SK-N-MC (cell line): ENCODE measurements at places on chromosomes 3 and 15.

DNA sequence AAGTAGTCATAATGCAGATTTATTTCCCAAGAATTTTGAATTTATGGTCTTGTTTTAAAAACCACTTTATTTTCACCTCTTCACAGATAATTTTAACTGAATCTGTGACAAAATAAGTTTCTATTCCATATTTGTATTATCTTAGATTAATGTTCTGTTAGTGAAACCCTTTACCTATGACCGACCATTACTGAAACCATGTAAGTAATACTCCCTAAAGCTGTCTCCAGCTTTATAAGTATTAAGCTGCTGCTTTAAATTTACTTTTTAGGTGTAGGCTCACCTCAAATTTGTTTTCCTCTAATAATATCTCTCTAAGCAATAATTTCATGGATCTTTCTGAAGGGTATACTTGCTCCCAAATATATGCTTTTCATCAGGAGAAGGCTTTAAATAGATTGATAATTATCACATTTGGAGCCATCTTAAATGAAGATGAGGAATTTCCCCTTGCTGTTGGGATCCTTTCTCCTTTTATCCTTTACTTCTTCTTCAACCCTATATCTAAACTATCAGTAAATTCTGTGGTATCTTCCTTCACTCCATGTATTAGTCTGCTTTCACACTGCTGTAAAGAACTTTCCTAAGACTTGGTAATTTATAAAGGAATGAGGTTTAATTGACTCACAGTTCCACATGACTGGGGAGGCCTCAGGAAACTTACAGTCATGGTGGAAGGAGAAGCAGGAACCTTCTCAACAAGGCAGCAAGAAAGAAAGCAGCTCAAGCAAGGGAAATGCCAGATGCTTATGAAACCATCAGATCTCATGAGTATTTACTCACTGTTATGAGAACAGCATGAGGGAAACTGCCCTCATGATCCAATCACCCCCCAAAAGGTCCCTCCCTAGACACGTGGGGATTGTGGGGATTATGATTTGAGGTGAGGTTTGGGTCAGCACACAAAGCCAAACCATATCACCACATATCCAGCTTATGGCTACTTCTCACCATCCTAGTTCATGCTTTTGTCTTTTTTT, 92.3 kb upstream of the P2RY1 start:
- no peak for DNase-seq

GRCh38 chr3:98564282-98565005, 29.0 kb downstream of the CPOX start:
- no peak for DNase-seq

GRCh38 chr3:188169830-188170455, 16.0 kb downstream of the LPP start:
- DNase-seq, result no peak

- DNase-seq, result no peak
Observed at GRCh38 chr15:74156678-74157411, 16.7 kb upstream of the ISLR start.

- no peak for DNase-seq
Observed at GRCh38 chr15:49380912-49381311, 42.1 kb upstream of the FGF7 start.

DNA sequence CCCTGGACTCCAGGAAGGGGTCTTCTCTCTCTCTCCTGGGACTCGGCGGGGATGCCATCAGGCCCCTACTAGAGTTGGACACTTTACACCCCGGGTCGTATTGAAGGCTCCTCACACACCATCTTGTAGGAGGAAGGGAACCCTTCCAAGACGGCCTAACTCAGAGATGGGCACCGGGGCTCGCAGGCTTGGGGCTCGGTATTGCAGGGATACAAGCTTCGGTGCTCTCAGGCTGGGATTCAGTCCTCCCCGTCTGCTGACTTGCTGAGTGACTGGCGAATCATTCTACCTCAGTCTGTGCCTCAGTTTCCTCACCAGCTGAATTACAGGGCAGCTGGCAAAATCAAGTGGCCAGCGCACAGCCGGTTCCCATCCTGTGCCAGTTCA, 419 bp upstream of the CALML4 start:
- DNase-seq, result no peak

- DNase-seq, result no peak
Observed at GRCh38 chr15:93047621-93048425, 41.2 kb downstream of the RGMA start.

- no peak for DNase-seq
Observed at GRCh38 chr3:101120039-101120438, 126.8 kb upstream of the ABI3BP start.

- no peak for DNase-seq
Observed at GRCh38 chr15:95990833-95991232, 339.7 kb upstream of the NR2F2 start.

GRCh38 chr3:182711261-182711683, 82.0 kb upstream of the ATP11B start:
- DNase-seq, result no peak

DNA sequence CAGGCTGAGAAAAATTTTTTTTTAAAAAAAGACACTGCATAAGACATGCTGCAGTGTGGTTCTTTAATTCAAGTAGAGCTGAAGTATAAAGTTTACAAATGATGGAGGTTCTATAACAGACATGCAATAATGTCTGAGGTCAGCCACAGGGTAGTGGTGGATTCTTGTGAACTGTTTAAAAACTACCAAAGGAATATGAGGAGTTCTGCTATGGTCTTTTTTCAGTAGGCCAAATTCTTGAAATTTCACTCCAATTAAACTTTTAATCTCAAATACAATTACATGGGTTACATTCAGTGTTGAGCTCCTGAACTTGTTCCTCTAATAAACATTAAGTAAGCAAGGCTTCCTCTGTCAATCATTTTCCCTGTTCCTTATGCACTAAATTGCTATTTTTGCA, 122.7 kb downstream of the PLD1 start:
- no peak for DNase-seq

DNA sequence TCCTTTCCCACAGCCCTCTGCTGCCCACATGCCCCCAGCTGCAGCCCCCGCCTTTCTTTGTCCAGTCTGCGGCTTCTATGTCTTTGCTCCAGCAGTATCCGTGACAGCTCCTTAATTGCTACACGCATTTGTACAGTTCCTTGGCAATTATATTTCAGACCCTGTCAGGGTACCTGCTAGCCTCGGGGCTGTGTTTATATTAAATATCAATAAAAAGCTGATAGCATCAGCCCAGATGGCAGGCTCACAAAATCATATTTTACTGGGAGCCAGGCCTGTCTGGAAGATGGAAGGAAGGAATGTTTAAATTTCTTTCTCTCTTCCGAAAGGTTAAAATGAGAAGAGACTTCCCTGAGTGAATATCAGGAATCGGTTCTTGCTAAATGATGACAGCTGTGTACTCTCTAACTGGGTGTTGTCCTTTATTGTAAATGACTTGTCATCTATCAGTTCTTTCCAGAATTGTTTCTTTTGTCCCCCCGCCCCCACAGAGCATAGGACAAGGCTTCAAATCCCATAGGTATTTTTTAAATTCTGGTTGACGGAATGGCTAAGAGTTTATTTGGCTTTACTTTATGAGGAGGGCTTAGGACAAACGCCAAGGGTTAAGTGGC, 378.1 kb downstream of the LRTM1 start:
- no peak for DNase-seq

DNA sequence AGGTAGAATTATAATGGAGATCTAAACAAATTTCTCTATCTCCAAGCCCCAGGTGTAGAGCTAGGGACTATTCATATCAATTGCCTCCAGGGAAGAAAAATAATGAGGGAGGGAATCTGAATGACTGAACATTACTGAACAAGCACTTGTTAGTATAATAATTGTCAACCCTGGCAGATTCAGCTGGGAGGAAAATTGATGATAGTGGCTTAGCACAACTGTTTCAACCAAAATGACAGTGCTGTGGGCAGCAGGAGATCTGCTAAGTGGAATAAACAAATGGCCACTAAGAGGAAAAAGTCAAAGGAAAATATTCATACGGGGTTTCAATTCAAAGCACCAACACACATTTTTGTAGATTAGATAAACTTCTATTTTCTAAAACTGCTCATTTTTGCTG, 294.9 kb upstream of the ZNF385D start:
- DNase-seq, result no peak

GRCh38 chr3:192068464-192069254, 607.7 kb downstream of the PYDC2 start:
- no peak for DNase-seq

DNA sequence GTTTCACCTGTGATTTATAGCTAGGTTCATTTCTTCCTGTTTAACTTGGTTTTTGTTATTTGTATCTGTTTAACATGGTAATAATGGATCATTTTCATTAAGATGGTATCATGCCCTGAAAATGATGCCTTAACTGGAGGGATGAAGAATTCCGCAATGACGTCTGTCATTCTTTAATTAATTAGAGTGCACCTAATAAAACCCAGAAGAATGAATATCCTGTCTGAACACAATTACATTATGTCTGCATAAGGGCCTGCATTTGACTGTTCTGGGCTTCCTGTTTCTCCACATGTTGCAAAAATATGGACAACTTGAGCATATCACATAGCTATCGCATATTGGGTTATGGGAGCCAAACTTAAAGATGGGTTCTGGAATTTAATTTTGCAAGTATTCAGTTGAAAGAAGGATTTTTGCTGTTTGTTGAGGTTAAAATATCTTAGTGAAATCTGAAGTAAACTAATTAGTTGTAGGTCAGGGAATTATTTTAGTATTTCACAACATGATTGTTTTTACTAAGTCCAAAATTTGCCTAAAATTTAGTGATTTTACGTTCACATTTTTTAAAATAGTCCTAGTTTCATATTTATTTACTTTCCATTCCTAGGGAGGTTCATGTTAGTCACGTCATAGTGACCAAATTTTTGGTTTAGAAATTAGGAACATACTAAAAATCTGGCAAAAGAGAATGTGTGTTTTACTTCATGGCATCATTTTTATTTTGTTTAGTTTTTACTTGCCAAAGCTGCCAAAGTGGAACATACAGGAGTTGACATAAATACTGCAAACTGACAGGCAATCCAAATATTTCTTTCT, 321.0 kb upstream of the TGFBR2 start:
- no peak for DNase-seq

GRCh38 chr15:26731965-26732364, 40.9 kb downstream of the GABRB3 start:
- DNase-seq, result no peak

DNA sequence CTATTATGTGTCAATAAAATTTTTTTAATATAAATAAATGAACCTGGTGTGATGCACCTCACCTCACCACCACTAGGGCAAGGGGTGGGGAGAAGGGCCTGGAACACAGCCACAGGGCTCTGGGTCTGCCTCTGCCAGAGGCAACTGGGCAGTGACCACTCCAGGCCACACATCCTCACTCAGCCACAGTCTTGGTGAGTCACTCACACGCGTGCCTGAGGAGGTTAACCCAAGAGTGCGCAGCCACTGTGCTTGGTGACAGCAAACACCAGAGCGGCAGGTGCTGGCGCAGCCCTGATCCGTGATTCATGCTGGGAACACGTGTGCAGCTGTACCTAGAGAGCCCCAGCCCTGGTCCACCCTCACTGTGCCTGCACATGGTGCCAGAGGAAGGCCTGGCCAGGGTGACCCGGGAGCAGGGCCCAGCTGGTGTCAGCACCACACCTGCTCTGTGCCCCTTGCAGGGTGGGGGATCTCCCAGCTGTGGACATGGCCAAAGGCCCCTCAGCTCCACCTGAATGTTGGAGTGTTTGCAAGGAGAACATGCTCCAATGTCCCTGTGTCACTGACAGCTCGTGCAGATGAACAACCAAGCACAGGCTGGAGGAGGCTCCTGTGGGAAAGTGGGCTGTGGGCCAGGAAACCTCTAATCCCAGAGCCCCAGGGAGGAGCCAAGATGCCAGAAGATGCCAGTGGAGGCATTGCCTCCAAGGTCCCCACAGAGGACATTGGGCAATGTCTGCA, 2.1 kb downstream of the SLC41A3 start:
- no peak for DNase-seq

GRCh38 chr15:49460411-49460941, 37.4 kb downstream of the FGF7 start:
- DNase-seq, result no peak

DNA sequence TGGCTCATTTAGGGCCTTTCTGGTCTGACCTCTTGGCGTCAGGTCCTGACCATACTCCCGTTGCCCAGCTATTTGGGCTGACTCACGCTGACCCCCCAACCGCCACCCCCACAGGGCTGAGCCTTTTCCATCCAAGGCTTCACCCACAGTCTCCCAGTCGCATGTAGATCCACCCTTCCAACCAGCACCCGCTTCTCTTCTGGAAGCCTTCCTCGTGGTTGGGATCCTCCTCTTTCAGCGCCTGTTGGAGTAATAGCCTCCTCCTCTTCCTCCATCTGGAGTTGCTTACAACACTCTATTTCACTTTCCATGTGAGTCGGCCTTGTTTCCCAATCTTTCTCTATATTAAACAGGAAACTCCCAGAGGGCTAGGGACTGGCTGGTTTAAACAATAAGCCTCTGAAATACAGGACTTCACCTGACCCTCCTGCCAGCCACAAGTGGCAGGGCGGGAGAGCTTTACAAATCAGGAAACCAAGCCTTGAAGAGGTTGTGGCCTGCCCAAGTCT, 2.1 kb upstream of the ALAS1 start:
- no peak for DNase-seq

GRCh38 chr3:136464502-136464901, 214.4 kb downstream of the PCCB start:
- DNase-seq, result no peak

GRCh38 chr3:187006864-187007630, 76.7 kb downstream of the ST6GAL1 start:
- no peak for DNase-seq

DNA sequence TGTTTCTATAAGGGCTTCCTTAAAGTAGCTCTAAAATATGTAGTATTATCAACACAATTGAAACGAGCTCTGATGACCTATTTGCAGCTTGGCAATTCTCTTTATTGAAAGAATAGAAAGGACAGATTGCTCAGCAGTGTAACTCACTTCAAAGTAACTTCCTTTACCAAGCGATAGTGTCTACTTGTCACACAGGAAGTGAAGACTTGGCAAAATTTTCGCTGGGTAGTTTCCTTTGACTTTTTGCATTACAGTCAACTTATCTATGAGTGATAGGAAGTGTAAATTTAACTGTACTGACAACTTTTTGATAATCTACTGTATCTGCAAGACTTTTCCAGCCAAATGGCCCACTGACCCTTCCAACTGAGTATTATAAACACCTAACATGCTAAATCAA, 22.8 kb downstream of the SLC9A9 start:
- no peak for DNase-seq

- DNase-seq, result no peak
Observed at GRCh38 chr3:23254835-23255234, 51.7 kb downstream of the UBE2E2 start.

GRCh38 chr3:94935738-94936580, 873.1 kb downstream of the NSUN3 start:
- no peak for DNase-seq

DNA sequence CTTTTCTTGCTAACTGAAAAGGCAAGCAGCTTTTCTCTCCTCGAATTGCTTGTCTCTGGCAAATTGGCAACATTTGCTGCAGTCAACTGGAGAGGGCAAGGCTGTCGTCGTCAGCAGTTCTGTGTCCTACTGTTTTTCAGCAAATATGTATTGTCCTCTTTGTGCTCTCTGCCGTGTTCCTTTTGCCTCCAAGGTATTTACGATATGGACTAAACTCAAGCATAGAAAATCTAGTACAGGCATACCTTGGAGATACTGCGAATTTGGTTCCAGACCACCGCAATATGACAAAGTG, 558 bp upstream of the SLC30A4 start:
- no peak for DNase-seq

- no peak for DNase-seq
Observed at GRCh38 chr15:97479957-97480356, 480.5 kb upstream of the ARRDC4 start.
